ENCODE measurements at places on chromosomes 6 and 20.
A peak's percentile ranks its signal among the peaks of the same experiment; 100 is the strongest.

- ATAC-seq, result no peak
Observed at GRCh38 chr20:56630506-56631317, 1.6 kb downstream of the TFAP2C start.

GRCh38 chr20:57713505-57713903 lies 3.7 kb upstream of the PMEPA1 start:
- ATAC-seq, result no peak

GRCh38 chr20:41004531-41005360 lies 23.9 kb upstream of the TOP1 start:
- ATAC-seq, result no peak

GRCh38 chr6:96907498-96907897 lies 9.8 kb upstream of the NDUFAF4 start:
- ATAC-seq, result peak; percentile 99

GRCh38 chr6:75171567-75171966 lies 34.3 kb downstream of the COL12A1 start:
- ATAC-seq, result no peak

- ATAC-seq, result no peak
Observed at GRCh38 chr20:46897328-46897880, 2.8 kb downstream of the EYA2 start.

DNA sequence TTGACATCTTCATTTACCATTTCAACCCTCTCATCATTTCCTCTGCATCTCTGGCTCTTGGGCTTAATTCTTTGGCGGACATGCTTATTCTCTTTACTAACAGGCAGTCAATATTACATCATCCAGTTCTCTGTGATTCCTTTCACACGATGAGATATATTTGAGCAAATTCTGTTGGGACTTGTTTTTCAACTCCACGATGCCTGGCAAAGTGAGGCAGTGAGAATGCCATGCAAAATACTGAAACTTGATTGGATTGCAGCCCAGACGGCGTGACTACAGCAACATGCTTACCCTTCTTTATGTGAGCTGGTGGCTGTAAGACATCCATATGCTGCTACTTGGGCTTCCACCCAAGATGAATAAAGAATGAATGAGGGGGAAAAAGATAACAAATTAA lies 101.7 kb upstream of the SPACA1 start:
- no peak for ATAC-seq

- ATAC-seq, result no peak
Observed at GRCh38 chr6:154504865-154505449, 5.5 kb downstream of the CNKSR3 start.

DNA sequence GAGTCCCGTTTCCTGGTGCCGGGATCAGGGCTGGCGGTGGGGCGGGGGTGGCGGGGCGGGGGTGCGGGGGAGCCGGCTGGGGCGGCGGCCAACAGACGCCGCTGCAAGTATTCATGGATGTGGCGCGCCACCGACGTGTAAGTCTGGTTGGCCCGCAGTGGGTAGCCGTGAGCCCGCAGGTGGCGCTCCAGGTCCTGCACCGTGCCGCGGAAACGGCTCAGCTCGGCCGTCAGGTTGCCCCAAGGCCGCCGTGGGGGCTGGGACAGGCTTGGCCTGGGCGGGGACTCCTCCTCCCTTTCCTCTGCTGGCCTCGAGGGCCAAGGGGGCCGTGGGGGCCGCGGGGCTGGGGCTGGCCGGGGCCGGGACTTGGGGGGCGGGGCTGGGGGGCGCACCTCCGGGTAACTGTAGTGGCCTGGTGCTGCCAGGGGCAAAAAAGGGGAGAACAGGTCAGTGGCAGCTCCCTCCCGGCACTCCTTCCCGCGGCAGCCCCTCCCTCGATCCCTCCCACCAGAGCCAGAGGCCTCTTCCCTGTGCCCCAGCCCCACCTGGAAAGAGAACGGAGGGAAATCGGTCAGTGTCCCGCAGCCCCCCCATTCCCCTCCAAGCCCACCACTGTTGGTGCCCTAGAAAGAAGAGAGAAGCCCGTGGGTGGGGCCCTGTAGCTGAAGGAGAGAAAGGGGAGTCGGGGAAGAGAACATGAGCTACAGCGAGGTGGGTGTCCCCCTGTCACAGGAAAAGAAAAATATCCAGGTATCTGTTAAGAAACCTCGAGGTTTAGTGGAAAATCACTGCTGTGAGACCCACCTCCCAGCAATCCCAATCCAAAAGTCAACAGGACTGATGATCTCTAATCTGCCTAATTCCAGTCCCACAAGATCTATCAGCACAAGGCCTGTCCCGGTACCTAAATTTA lies 21.3 kb downstream of the TNXB start:
- ATAC-seq, result peak; percentile 84

DNA sequence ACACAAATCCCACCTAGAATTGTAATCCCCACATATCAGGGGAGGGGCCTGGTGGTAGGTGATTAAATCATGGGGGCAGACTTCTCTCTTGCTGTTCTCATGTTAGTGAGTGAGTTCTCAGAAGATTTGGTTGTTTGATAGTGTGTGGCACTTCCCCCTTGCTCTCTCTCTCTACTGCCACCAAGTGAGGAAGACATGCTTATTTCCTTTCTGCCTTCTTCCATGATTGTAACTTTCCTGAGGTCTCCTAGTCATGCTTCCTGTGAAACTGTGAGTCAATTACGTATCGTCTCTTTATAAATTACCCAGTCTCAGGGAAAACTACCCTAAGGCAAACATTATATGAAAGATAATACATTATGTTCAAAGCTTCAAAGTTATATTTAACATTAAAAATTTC lies 1297.5 kb upstream of the CITED2 start:
- no peak for ATAC-seq

- no peak for ATAC-seq
Observed at GRCh38 chr20:20530428-20531151, 162.7 kb downstream of the INSM1 start.

- no peak for ATAC-seq
Observed at GRCh38 chr20:31679357-31680285, 41.9 kb downstream of the COX4I2 start.

DNA sequence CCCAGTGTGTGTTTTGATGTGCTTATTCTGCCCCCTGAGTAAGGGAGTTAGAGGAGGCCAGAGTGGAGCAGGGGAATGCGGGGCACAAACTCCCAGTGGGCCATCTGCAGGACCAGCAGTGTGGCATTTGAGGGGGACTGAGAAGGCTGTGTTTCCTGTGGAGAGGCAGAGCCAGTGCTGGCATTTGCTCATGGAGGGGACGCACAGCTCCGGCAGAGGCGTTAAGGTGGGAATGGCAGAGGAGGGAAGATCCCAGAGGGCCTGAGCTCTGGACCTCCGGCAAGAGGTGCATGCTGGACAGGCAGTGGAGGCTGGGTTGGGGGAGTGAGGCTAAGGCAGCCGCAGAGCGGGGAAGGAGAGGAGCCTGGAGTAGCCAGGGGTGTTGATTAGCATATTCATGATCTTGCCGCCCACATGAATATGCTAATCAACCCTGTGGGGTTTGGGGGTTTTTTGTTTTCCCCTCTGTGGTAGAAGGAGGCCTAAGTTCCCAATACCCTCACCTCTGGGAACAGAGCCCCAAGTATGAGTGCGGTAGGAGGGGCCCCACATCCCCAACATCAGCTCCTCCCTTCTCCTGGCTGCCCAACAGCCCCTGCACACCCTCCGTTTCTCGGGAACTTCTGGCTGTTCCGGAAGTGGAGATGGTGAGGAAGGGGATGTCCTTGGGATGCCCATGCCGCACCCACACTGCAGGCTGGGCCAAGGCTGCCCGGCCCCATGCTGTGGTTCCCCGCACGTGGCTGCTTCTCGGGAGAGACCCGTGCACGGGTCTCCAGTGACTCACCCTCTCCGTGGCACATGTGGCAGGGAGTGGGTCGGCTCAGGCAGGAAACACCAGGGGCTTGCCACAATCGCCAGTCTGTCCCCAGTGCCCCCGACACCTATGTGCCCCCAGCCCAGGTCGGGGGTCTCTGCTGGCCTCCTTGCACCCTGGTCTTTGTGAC lies 33.8 kb downstream of the DLGAP4 start:
- ATAC-seq, result no peak

GRCh38 chr20:16560661-16561060 lies 12.6 kb downstream of the KIF16B start:
- ATAC-seq, result no peak

DNA sequence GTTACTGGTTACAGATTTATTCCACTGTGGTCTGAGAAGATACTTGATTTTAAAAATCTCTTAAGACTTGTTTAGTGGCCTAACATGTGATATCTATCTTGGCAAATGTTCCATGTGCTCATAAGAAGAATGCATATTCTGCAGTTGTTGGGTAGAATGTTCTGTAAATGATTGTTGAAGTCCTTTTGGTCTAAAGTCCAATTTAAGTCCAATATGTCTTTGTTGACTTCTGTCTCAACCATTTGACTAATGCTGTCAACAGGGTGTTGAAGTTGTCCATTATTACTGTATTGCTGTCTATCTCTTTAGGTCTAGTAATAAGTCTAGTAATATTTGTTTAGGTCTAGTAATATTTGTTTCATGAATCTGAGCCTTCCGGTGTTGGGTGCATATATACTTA lies 387.8 kb upstream of the RUNX2 start:
- ATAC-seq, result no peak

GRCh38 chr6:159720708-159721107 lies 6.6 kb upstream of the WTAP start:
- ATAC-seq, result peak; percentile 48

- no peak for ATAC-seq
Observed at GRCh38 chr6:146650799-146651481, 52.2 kb downstream of the ADGB start.

DNA sequence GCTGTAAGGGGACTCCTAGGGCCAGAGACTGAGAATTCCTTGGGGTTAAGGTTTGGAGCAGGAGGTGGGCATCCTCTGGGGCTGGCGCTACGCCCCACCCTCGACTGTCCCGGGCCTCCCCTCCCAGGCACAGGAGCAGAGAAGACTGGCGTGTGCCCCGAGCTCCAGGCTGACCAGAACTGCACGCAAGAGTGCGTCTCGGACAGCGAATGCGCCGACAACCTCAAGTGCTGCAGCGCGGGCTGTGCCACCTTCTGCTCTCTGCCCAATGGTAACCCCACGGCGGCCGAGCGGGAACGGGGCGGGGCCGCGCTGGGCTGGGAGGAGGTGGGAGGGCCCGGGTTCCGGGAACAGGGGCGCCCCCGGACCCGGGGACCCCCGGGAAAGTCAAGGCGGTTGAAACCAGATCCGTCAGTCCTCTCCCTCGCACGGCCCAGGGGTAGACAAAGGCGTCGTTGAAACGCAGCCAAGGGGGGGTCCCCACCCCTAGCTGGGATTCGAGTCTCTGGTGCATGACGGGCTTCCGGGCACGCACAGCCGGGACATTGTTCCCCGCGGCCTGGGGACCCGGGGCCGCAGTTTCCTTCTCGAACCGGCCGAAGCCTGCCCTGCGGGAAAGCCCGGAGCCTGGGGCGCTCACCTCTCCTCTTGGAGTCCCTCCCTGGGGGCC lies 844 bp downstream of the WFDC2 start:
- ATAC-seq, result peak; percentile 44

DNA sequence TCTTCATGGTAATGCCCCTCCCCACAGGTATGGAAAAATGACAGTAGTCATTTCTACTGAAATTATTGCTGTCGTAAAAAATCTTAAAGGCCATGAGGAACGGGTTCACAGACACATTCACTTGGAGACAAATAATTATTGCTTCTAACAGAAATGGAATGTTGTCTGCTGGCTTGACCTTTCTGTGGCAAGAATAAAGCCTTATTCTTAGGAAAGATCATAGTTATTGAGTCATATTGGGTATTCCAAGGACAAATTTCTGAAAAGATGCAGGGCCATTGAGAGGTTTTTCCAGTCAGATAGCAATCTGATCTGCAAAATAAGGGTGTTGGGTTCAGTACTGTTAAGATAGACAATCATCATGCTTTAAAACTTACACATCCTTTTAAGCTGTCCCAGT lies 29.2 kb downstream of the AKAP7 start:
- no peak for ATAC-seq

DNA sequence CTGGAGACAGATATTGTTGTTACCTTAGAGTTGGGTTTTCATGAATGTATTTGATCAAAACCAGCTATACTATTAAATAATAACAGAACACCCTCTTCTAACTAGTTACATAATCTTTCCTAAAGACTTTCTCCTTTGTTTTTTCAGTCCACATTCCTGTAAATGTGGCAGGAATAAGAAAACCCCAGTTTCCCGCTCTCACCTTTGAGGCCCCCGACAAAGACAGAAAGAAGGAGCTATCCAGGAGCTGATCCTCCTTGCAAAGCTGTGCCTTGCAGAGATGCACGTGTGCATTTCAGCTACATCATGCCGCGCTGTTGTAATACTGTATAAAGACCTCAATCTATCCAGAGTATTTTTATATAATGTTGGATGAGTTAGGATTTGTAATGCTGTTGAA lies 102.7 kb downstream of the SLC22A3 start:
- no peak for ATAC-seq

GRCh38 chr6:154356690-154357089 lies at the start of gene IPCEF1:
TSS of gene IPCEF1 (minus strand) at chr6:154356803. CDS start at chr6:154265947, 90,856 bp downstream.
- no peak for ATAC-seq

GRCh38 chr20:47417245-47418068 lies 61.0 kb upstream of the ZMYND8 start:
- ATAC-seq, result no peak

DNA sequence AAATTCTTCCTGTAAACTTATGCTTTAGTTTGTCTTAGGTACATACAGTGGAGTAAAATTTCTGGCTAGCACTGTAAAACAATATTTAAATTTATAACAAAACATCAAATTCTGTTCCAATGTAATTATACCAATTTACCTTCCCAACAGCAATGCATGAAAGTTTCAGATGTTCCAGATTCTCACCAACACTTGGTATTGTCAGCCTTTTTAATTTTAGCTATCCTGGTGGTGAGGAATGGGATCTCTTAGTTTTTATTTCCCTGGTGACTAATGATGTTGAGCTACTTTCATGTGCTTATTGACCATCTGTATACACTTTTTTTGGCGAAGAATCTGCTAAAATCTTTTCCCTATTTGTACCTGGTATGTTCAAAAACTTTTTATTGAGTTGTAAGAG lies 76.1 kb upstream of the PHACTR1 start:
- no peak for ATAC-seq

- no peak for ATAC-seq
Observed at GRCh38 chr6:108331982-108332381, 37.1 kb downstream of the AFG1L start.

GRCh38 chr20:50717974-50718761 lies 13.2 kb upstream of the PARD6B start:
- no peak for ATAC-seq

DNA sequence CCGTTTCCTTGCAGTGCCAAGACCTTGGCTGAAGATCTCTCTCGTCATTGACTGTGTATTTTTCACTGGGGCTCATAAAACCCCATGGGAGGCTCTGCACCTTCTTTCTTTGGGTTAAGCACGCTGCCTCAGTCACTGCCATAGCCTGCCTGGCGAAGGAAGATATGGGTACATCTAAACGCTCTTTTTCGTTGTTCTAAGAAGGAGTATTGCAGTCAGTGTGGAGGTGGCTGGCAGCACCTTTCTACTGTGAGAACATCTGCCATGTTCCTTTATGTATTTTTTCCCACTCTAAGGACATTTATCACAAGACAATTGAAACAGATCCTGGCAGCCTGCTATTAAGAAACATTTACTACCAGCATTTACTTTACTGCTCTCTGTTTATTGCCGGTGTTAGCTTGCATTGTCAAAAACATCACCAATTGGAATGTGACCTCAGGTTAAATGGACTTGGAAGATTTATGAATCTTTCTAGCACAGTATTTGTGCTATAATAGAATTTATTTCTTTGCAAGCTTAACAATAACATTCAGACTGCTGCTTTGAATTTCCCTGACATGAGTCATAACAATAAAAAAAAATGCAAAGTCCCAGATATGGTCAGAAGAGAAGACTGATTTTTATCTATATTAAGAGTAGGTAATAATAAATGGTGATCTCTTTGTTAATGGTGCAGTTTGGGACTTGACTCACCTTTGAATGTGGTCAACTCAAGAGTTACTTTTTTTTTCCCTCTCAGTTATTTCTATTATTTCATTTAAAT lies 62.2 kb upstream of the CLDN20 start:
- ATAC-seq, result peak; percentile 66
